ENCODE measurements at places on chromosomes 3 and 15.

- no peak for DNase-seq
These were observed 165.0 kb downstream of the FRMD5 start for GRCh38 chr15:44029940-44030568.

- peak; percentile 50 for DNase-seq
These were observed 64.7 kb downstream of the BFSP2 start for GRCh38 chr3:133464573-133464972.

DNA sequence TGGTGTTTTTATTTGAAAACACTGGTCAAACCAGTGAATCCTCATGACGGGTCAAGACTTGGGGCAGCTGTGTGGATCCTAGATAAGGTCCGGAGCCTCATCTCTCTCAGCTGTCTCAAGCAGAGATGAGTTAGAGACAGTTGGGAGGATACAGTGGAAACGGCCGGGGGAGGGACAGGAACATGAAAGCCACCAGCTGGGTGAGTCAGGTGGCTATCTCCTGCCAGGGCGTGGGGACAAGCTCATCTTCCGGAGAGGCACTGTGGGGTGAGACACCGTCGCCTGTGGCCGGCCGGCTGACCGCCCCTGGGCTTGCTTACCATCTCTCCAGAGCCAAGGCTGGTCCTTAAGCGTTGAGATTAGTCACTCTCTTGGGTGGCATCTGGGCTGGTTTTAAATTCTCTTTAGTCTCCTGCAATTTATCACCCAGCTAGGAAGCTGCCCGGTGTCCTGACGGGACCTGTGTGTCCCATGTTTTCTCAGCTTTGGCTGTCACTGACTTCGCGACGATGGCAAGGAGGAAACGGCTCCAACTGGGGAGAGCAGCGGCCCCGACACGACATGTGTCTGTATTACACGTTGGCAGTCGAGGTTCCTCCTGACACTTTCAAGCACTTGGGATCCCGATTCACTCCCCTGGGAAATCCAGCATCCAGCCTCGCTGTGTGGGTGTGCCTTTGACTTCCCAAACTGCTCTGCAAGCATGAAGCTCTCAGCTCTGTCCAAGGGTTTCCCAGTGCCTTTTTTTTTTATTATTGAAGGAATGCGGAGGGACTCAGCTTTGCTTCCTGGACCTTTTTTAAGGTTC, 7.5 kb downstream of the ST8SIA2 start:
- DNase-seq, result no peak

- DNase-seq, result peak; percentile 75
These were observed 4.8 kb downstream of the UBE2E1 start for GRCh38 chr3:23810343-23811184.

- no peak for DNase-seq
These were observed 114.7 kb downstream of the THRB start for GRCh38 chr3:24379936-24380335.

- no peak for DNase-seq
These were observed 220.8 kb downstream of the RPLP1 start for GRCh38 chr15:69673291-69673881.

DNA sequence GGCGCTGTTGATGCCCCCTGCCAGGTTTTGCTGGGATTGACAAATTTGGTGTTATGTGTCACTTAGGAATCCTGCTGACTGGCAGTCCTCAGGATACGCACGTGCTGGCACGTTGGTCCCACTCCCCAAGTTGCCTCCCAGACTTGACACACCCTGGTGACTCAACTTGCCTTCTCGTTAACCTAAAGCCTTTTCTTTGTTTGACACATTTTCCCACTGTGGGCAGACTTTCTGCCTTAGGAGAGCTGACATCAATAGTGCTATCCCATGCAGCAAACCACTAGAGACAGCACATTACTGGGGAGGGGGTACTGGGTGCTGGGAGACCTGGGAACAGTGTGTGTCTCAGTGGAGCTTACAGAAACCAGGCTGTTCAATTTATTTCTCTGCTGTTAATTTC, 104.3 kb downstream of the OXNAD1 start:
- no peak for DNase-seq

DNA sequence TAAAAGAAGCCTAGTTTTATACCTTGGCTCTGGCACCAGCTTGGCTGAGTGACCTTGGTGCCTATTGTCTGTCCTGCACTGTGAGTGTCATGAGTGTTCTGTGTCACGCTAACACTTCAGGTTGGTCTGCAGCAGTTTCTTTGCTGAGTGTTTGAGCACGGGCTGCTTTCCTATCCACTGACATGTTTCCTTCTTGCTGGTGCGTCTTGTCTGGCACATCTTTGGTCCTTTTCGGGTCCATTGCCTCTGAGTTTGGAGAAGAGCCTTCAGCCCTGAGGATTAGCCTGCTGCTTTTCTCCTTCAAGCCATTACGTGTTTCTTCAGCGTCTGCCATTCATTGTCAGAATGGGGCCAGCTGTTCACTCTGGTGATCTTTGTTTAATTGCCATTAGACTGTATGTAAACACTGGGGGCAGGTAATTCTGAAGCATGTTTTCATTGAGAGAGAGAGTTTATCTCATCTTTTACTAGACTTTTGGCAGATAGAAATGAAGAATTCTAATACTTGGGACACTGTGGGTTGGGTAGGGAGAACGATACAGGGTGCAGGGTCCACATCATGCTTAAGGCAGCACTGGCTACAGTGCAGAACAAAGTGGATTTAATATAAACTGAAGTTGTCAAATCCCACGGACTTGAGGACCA, 55.5 kb downstream of the LRRC28 start:
- DNase-seq, result no peak

DNA sequence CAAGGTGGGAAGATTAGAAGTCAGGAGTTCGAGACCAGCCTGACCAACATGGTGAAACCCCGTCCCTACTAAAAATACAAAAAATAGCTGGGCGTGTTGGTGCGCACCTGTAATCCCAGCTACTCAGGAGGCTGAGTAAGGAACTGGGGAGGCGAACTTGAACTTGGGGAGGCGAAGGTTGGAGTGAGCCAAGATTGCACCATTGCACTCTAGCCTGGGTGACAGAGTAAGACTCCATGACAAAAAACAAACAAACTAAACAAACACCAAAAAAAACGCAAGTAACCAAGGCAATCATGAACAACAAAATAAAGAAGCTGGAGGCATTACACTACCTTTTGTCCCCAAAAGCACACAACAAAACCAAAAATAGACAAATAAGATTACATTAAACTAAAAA, 547.3 kb upstream of the GBE1 start:
- no peak for DNase-seq

GRCh38 chr3:69948246-69948862, 51.2 kb upstream of the SAMMSON start:
- DNase-seq, result peak; percentile 42

GRCh38 chr15:80932989-80933388, 56.6 kb downstream of the MESD start:
- no peak for DNase-seq

DNA sequence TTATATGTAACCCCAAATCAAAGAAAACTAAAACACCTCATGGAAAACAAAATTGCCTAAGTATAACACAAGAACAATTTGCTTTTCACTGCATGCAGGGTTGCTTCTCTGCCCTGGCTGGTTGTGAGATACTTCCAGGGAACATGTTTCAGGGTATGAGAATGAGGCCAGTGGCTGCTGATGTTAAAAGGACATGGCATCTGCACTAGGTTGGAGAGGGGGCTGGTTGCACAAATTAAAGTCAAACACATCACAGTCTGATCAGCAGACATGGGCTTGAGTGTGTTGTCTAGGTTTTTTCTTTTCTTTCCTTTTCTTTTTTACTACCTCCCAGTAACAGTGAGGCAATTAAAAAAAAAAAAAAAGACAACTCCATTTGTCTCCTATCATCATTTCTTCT, 374.9 kb downstream of the MCTP2 start:
- DNase-seq, result no peak

- DNase-seq, result peak; percentile 54
These were observed 225 bp downstream of the RHOA start for GRCh38 chr3:49411535-49411967.

DNA sequence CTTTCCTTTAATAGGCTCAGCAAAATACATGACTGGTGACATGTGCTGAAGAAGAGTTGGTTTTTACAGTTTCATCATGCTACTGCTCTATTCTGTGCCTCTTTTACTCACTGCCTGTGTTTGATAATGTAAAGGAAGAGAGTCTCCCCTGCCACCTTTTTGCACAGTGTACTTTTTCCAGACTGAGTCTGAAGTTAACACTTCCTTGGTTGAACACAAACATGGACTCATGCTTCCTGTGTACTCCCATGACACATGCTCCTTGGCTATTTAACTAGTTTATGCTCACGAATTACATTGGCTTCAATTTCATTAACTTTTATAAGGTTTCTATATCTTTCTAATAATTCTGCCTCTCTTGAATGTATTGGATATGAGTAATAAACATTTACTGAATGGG, 396.1 kb downstream of the VGLL3 start:
- no peak for DNase-seq

- DNase-seq, result no peak
These were observed 57.2 kb downstream of the ATP1B3 start for GRCh38 chr3:141933421-141934300.

GRCh38 chr3:58177747-58178527, 32.8 kb downstream of the DNASE1L3 start:
- peak; percentile 44 for DNase-seq

GRCh38 chr15:66857694-66858093, 155.7 kb downstream of the SMAD6 start:
- DNase-seq, result no peak

DNA sequence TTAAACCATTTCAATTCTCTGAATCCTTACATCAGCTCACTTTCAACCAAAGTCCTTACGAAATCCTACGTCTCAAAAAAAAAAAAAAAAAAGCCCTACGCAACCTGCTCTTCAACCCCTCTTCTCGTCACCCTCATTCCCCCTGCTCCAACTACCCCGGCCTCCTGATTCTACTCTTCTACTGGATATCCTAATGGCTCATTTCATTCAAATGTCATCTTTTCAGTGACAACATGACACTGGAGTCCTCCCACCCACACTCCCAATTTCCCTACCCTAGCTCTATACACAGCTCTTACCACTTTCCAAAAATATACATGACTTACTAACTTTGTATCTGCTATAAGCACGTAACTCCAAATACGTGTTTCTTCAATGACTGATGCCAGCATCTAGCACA, 11.5 kb downstream of the UBP1 start:
- DNase-seq, result no peak

- DNase-seq, result no peak
These were observed 67.1 kb downstream of the RASGRF1 start for GRCh38 chr15:79023546-79023890.

GRCh38 chr15:100111125-100112060, 230.4 kb downstream of the ADAMTS17 start:
- peak; percentile 95 for DNase-seq

DNA sequence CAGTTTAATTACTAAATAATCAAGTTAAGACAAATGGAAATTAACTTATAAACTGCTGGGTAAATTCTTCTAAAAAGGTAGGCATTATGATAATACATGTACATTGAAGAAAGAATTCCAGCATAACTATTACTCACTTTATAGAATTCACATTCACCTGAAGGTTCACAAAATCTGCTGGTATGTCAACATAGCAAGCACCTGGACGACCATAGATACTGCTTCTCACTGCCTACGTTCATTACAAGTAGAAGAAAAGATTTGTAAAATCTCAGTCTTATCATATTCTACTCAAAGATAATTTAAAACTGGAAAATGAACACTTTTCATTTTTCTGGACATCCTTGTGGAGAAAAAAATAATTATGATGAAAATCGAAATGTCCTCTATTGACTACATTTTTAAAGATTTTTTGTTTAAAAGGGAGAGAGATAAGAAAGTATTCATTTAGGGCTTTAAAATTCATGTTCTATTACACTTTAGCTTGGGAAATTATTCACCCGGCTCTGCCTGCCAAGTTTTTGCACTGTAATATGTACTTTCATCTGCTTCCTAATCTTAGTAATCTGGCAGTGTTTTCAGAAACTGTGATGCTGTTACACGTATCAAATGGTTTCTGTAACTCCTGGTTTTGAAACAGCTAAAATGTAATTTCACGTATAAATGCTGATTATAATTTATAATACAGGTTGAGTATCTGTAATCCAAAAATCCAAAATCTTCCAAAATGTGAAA, 16.1 kb downstream of the HACL1 start:
- no peak for DNase-seq

DNA sequence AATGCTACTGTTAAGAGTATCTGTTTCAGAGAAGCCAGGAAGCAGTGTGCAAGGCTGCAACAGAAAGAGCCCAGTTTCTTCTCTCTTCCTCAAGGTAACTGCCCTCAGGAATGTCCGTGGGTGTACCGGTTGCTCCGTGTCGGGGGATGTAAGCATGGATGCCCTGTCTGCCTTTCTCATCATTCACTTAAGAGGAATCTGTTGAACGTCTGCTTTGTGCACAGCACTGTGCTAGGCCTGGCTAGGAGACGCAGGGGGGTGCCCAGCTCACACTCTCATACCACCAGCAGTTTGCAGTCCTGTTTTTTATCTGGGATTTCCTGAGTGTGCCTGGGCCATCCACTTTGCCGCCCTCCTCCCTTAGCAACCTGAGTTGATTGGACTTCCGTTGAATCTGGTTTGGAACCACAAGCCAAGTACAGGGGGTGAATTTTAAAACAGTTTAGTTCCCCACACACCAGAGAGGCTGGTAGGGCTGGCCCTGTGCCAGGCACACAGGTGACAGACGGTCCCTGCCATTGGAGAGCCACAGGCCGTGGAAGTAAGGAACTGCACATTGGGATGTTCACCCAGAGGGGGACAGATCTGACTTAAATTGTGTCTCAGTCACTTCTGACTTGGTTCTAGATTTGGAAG, 11.2 kb downstream of the BOC start:
- DNase-seq, result no peak

GRCh38 chr15:40499931-40500330, 29.1 kb downstream of the CHST14 start:
- DNase-seq, result no peak

DNA sequence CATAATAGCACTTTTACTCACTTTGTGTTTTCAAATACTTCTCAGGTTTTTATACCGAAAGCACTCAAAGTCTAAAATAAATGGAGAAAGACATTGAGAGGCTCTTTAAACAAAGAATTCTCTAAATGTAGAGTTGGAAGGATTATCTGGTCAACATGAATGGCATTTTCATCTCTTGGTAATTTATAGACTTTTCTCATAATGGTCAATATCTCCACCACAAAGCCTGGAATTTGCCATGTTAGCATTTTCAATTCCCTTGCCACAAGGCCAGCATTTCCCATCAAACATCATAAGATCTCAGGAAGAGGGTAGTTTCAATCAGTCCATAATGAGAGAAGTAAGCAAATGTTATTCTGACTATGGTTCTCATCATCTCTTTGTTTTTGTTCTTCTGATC, 293.0 kb downstream of the CADM2 start:
- no peak for DNase-seq

GRCh38 chr3:123025642-123026521, 1.7 kb downstream of the SEMA5B start:
- DNase-seq, result no peak

- DNase-seq, result no peak
These were observed 3.6 kb upstream of the CHD2 start for GRCh38 chr15:92896561-92896960.

Data from SW480 (cell line).